Stimulated activated naive B cell treated with anti-CD40 and anti-IgM and Interleukin-4, amounts not matched to agents 10 μg/mL and 1 μg/mL and 100 μg/mL, for 72 hours (primary cell): ENCODE measurements at places on chromosomes 2 and 18.

GRCh38 chr2:117065912-117066311 is 748.6 kb upstream of the DDX18 start:
- DNase-seq, result no peak

- DNase-seq, result no peak
Measured at GRCh38 chr2:97994476-97994875, 1.3 kb downstream of the TMEM131 start.

DNA sequence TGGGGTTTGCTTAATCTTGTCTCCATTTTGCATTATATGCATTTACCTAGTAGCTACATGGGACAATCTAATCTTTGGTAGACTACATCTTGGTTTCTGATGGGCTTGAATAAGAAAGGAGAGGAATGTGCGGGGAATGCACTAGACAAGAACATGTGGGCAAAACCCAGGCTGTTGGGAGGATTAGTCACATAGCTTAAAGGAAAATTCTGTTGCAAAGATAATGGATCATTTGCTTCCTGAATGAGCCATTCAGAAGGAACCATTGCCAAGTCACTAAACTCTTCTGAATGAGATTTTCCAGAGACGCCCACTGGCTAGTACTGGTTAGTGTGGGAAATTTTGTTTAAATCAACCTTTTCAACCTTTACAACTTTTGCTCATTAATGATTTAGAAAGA is 84.8 kb downstream of the OSBPL6 start:
- no peak for DNase-seq

GRCh38 chr18:3069671-3070433 is 56.9 kb upstream of the LPIN2 start:
- DNase-seq, result no peak

DNA sequence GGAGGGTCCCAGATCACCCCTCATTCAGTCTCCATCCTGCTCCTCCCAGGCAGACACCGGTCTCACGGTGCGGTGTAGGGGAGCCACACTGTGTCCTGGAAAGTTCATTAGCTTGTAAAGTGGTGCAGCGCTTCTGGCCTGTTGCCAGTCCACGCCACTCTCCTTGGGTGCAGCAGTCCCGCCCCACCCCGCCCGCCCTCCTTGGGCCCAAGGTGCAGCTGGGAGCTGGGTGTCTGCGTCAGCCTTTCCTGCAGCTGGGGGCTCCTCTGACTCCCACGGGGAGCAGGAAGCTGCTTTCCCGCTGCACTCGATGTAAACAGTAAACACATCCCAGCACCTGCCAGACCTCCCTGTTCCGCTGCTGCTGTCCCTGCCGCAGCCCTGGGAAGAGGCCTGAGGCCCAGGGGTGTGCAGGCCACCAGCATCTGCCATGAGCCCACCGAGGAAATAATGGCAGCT is 53.8 kb upstream of the ASB18 start:
- DNase-seq, result no peak

- no peak for DNase-seq
Measured at GRCh38 chr2:16330571-16330970, 335.1 kb downstream of the CYRIA start.

DNA sequence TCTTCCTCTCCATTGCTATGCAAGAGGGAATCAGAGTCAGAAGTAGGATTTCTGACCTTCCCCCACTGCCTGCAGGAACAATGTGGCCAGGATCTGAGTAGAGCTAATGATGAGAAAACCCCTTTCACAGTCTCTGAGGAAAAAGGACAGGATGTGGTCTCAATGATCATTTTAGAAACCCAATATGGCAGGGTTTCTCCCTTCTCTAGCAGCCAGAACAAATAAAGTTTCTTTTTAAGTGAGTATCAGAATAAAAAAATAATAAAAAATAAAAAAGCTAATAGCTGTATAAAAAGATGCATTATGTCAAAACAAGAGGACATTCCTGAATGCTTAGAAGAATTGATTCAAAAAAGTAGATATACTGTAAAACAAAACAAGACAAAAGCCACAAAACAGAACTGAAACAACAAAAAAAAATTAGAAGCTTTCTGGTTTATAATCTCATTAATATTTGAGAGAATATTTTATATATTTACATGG is 1124.9 kb upstream of the ZEB2 start:
- peak; percentile 4 for DNase-seq

- DNase-seq, result no peak
Measured at GRCh38 chr18:50189160-50189559, 5.8 kb downstream of the MYO5B start.

DNA sequence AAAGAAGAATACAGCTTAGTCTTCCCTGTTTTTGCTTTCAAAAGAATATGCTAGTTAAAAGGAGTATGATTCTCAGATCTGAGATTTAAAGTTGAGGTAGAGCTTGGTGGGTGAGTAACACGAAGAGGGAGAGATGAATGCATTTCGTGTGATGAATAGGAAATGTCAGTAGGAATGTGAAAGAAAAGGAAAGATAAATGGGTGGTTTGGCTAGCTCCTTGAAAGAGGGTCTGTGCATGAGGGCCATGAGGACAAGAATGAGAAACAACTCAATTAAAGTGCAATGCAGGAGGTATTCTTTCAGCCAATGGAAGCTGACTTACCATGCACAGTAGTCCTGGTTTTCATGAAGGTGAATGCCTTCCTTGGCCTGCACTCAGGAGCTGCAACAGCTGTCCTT is 248.2 kb downstream of the HNMT start:
- DNase-seq, result no peak

GRCh38 chr2:206798000-206798399 is 32.6 kb downstream of the FASTKD2 start:
- no peak for DNase-seq

GRCh38 chr2:107989445-107989844 is 3.1 kb downstream of the SLC5A7 start:
- DNase-seq, result no peak

- DNase-seq, result no peak
Measured at GRCh38 chr2:162091325-162092007, 17.5 kb upstream of the DPP4 start.
